Posterior cingulate gyrus (tissue), 11 donors: ENCODE measurements at places on chromosomes 16 and 17.

DNA sequence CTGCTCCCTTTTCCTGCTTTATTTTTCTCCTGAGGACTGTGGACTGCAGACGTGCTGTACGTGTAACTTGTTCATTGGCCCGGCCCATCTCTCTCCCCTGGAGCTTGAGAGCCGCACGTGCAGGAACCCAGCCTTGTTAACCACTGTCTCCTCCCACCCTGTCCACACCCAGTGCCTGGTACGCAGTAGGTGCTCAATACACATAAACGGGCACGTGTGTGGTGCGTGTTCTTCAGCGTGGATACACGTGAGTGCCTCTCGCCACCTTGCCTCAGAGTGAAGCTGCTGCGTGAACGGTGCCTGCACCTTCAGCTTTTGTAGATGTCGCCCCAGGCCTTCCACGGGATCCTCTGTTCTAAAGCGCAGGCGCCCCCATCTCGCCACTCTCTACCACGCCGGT lies 96.3 kb upstream of the CHMP6 start:
- no peak for DNase-seq

- DNase-seq, result no peak
Observed at GRCh38 chr17:55116440-55116914, 147.9 kb downstream of the STXBP4 start.

- DNase-seq, result no peak
Observed at GRCh38 chr17:65297384-65297783, 160.2 kb downstream of the RGS9 start.

DNA sequence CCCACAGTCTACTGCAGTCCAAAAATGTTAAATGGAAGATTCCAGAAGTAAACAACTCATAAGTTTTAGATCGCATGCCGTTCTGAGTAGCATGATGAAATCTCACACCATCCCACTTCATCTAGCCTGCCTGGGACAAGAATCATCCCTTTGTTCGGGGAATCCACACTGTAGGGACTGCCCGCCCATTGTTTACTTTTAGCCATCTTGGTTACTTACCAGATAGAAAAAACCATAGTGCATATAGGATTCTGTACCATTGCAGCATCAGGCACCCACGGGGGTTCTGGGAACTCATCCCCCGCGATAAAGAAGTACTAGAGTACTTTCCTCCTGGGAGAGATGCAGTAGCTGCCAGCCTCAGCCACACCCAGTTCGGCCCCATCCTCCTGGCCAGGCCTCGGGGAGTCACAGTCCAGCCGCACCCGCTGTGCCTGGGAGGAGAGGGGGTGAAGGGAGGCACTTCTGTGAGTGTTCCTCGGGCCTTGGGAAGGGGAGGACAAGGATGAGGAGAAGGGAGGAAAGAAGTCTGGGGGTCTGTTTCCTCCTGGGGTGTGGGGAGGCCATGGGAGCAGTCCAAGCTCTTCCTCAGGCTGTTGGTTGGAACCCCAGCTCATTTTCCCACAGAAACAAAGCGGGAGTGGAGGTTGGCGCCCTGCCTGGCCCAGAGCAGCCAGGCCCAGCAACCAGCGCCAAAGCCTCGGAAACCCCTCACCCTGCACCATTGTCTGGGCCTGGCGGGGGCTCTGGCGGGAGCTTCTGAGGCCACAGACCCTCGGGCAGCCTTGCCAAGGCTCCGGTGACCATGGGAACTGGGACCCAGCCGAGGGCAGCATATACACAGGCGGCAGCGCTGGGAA lies 8.9 kb downstream of the TRIM47 start:
- peak; percentile 50 for DNase-seq

- DNase-seq, result no peak
Observed at GRCh38 chr16:85557971-85558657, 55.0 kb upstream of the GSE1 start.
